ENCODE measurements at places on chromosomes 3 and 15.

DNA sequence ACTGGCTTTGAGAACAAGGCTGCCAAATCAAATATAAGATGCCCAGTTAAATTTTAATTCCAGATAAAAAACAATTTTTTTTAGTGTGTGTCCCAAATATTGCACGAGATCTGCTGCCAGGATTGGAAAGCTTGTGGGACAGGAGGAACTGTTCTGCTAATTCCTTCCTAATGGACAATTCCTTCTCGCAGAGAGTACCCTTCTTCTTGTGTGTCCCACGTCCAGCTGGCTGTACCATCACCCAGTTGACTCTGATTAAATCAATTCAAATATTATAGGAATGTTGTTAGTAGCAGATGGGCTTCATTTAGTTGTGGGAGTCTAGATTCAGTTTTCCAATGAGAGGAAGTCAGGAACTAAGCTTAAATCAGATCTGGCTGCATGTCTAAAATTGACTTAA, 347.9 kb upstream of the ATP10A start:
- DNase-seq, result no peak

- DNase-seq, result no peak
These were observed 123.3 kb upstream of the CHL1 start for GRCh38 chr3:73271-73670.

DNA sequence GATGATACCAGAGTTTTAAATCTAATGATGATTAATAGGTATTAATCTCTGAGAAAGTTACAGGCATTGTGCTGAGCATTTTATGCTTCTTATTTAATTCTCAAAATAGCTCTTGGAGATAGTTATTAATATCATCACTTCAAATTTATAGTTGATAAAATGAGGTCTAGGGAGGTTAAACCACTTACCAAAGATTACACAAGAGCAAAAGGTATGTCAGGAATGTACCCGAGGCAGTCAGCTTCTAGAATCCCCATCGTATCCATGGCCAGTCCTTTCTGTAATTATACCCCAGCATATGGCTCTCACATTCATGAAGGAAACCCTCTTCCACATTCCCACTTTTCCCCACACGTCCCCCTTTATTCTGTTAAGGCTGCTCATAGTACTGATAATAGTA, 421.3 kb downstream of the PYDC2 start:
- DNase-seq, result no peak

DNA sequence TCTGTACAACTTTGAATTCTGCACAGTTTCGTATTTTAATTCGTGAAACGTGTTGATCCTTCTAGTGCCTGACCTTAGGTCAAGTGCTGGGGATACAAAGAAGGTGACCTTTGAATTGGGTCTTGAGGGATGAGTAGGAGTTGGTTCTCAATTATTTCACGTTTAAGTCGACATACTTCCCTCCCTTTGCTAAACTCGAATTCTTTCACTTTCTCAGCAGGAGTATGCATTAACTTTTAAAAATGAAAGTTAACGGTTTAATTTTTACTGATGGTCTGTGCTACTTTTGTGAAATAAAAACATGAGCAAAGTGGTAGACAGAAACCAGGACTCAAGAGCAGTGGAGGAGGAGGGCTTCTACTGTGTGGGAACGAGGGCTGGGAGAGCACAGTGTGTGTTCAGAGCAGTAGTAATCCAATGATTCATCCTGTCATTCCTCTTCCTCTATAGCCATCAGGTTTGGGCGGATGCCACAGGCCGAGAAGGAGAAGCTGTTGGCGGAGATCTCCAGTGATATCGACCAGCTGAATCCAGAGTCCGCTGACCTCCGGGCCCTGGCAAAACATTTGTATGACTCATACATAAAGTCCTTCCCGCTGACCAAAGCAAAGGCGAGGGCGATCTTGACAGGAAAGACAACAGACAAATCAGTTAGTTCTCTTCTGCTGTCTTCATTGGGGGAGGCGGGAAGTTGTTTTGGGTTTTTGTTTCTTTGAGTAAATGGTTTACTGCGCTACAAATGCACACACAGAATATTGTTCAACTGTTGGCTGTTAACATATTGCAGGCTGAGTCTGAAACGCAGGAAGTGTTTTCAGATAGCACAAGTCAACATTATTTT, 78.6 kb upstream of the TSEN2 start:
- DNase-seq, result no peak

- no peak for DNase-seq
These were observed 436.8 kb upstream of the CNTN4 start for GRCh38 chr3:1661839-1662238.

- DNase-seq, result no peak
These were observed 549.2 kb upstream of the TBL1XR1 start for GRCh38 chr3:177746337-177746933.

DNA sequence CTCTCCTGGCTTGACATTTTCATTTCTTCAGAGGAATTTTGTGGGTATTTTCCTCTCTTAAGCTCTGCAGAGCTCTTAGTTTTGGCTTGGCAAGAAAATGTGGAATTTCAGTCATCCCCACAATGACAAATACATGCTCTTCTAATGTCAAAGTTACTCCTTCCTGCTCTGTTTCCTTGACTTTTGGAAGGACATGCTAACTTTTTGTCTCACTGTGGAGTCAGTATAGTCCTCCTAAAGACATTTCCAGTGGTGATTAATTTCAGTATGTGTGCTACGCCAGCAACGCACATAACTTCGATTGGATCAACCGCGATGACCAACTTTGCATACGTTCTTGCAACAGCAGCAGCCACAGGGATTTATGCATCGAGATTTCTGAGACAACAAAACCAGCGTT, 13.3 kb downstream of the EBLN2 start:
- DNase-seq, result no peak

DNA sequence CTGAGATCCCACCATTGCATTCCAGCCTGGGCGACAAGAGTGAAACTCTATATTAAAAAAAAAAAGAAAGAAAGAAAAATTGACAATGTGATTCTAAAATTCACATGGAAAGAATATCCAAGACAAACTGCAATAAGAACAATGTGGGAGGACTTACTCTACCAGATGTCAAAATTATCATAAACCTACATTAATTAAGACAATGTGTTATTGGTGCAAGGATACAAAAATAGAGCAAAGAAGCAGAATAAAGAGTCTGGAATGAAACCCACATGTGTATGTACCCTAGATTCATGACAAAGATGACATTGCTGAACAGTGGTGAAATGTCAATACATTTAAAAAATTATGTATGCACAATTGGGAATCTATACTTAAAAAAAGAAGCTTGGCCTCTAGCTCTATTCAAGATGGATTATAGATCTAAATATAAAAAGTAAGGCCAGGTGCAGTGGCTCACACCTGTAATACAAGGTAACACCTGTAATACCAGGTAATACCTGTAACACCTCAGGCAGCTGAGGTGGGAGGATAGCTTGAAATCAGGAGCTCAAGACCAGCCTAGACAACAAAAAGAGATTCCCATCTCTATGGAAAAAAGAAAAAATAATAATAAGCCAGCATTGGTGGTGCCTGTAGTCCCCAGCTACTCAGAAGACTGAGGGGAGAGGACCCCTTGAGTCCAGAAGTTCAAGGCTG, 45.7 kb downstream of the ZBTB11 start:
- no peak for DNase-seq

GRCh38 chr3:11717768-11718636, 74.3 kb upstream of the VGLL4 start:
- DNase-seq, result no peak

GRCh38 chr3:72183489-72183888, 398.5 kb upstream of the PROK2 start:
- no peak for DNase-seq

DNA sequence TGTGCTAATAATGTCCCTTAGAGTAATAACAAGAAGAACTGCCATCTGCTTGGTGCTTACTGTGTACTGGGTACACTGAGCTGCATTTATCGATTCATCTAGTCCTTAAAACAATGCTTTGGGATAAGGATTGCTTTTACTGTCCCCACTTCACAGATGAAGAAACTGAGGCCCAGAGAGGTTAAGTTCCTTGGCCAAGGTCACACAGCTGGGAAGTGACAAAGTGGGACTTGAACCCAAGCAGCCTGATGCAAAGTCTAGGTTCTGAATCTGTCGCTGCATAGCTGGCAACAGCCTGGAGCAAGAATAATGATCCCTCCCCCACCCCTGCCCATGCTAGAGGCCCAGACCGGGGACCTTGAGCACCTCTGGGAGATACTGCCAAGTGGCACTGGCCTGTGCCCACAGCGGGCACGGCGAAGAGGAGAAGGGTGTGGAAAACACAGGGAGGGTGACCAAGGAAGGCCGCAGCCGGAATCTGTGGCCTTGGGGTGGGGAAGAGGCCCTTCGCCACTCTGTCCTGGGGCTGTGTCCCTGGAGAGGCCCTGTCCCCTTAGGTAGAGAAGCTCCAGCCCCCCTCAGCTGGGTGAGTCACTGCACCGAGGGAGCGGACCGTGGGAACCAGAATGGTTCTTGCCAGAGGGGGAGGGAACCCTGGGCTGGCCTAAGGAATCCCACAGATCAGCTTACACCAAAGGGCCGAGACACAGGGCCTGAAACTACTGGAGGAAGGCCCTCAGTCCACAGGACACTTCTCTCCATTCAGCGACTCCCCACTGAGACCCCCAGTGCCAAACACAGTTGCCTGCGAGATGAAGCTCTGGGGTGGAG, 3.5 kb downstream of the PLXND1 start:
- peak; percentile 69 for DNase-seq

GRCh38 chr3:196868297-196868661, 559 bp downstream of the SENP5 start:
- DNase-seq, result no peak

DNA sequence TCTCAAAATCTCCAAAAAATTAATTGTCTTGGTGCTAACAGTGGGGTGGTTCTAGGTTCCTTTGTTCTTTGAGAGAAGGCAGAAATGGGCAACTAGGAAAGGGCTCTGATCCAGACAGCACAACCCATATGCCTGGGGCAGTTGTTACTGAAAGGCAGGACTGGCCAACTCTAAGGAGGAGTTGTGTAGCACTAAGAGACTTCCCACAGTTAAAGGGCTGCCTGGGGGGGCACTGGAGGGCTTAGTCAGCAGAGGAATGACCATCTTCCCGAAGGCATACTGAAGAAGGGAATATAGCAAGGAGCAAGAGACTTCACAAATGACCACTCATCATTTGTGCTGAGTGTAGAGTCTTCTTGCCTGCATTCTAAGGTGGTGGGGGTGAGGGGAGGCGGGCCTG, 15.8 kb downstream of the ILDR1 start:
- no peak for DNase-seq

- no peak for DNase-seq
These were observed 498.2 kb downstream of the NSUN3 start for GRCh38 chr3:94561094-94561493.

GRCh38 chr15:31271711-31272557, 54.7 kb upstream of the KLF13 start:
- no peak for DNase-seq

DNA sequence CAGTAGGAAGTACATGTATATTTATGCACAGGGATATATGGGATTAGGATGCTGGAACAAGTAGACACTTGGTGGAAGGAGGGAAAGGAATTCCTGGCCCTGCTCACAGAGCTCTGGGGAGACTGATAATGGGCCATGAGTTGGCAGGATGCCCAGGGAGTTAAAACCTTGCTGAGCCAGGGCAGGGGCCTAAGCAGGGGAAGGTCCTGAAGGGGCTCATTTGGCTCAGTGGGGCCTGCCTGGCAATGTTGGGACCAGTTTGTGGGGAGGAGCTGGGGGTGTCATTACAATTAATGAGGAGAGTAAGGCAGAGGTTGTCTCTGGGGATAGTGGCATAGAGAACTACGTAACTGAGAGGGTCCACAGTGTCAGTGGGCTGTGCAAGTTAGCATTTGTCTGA, 124.2 kb upstream of the ADPGK start:
- DNase-seq, result no peak

DNA sequence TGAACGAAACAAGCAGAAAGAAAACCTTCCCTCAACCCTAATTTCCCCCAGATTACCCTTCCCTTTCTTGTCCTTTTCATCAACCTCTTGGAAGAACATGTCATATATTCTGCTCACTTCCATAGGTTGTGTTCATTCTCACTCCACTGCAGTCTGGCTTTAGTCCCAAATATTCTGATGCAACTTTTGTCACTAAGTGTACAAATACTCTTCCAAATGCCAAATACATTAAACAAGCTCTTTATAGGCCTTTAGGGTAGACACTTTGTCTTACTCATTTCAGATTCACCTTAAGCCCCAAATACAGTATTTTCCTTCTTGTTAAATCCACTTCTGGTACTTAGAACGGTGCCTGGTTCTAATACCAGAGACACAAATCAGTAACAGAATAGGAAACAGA, 406.5 kb upstream of the CDIN1 start:
- no peak for DNase-seq

DNA sequence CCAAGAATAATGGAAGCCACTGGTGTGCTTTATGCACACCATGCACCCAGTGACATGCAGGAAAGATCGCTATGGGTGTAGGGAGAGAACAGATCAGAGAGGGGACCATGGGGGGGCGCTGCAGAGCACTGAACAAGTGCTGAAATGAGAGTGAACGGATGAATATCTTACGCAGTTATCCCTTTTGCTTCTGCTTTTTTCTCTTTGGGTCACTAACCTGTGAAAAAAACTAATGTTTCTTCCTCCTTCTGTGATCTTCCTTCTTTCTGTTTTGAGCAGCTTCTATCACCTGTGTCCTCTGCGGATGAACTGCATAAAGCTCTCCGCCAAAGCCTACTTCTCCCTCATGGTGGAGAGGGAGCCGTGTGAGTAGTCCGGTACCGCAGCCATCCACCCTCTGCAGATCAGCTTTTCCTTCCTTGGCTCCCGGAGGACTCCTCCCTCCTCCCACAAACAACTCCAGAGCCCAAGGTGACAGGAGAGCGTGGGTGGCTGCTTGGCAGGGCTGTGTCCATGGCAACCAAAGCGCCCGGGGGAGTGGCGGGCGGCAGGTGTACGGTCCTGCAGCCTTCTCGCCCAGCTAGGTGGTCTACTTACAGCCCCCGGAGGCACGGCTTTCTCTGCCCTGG, 106.2 kb downstream of the DGKG start:
- no peak for DNase-seq

GRCh38 chr15:100713163-100713867, 110.9 kb downstream of the ASB7 start:
- DNase-seq, result no peak

GRCh38 chr3:176873261-176873660, 324.0 kb downstream of the TBL1XR1 start:
- no peak for DNase-seq

- DNase-seq, result no peak
These were observed 34.8 kb downstream of the B3GALNT1 start for GRCh38 chr3:161070252-161070930.

DNA sequence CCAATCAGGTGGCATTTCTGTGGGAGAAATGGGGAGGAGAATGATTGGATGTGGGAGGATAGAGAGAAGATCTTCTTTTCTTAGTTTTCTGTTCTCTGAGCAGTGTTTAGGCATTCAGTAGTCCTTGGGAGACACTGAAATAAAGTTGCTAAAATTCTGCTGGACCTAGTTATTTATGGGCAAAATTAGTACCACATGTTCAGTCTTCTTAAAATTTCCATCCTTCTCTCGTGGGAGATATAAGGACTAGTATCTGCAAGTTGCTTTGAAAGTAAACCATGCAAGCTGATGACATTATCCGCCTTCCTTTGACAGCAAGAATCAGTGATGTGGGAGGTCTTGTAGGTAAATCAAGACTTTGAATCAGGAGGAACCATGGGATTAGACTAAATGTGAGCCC, 19.9 kb upstream of the CHST2 start:
- no peak for DNase-seq

GRCh38 chr15:83323296-83323711, 38.8 kb upstream of the BNC1 start:
- DNase-seq, result peak; percentile 97
